ENCODE measurements at places on chromosomes 16 and 17. TPM values are rescaled to one million over a fixed set of nuclear protein-coding genes. Genes with fewer than 3 reads are reported as not detected.

KRTAP3-1 gene
- not detected for total RNA-seq

SYNGR3 gene
- 1.8 TPM for total RNA-seq

- no peak for DNase-seq
Observed at GRCh38 chr17:42522263-42522790, 13.7 kb upstream of the NAGLU start.

DNA sequence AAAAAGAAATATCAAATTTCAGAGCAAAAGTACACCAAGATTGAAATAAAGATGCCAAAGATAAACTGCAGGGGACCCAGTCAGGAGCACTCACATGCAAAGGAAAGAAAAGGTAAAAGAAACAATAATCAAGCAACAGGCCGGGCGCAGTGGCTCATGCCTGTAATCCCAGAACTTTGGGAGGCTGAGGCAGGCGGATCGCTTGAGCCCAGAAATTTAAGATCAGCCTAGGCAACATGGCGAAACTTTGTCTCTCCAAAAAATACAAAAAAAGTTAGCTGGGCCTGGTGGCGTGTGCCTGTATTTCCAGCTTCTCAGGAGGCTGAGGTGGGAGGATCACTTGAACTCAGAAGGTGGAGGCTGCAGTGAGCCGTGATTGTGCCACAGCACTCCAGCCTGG lies 107.6 kb upstream of the SMURF2 start:
- DNase-seq = no peak

- DNase-seq = no peak
Observed at GRCh38 chr17:77264617-77265230, 124.0 kb downstream of the SEC14L1 start.

DNA sequence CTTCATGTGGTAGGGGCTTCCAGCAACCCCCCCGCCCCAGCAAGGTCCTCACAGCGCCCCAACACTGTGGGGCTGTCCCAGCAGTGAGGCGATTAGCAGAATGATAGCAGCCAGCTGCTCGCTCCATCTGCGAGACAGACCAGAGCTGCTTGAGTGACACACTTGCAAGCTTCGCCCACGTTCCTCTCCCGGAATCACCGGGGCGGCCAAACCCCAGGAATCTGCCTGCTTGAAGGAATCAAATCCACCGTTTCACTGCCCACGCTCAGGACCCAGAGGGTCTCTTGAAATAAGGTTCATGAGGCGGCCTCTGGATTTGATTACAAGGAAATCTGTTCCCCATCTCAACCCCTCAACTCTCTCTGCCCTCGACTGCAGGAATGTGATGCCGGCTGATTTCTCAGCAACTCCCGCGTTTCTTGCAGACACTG lies 356.0 kb downstream of the C16orf95 start:
- DNase-seq = no peak

DNA sequence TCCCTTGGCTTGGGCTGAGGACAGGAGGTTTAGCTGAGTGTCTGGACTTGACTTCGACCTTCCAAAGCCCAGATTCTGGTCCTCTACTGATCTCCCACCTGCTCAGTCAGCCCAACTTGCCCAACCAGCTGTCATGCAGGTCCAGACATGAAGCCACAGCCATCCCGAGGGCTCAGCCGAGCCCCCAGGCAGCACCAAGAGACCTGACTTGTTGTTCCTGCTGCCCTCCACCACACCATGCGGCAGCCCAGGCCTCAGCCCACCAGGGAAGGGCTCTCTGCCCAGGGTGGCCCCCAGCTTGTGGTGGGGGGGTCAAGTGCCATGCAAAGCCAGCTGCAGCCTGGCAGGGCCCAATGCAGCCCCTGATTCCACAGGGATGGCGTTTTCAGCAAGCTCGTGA lies 17.2 kb upstream of the CACNG4 start:
- DNase-seq = no peak

DNA sequence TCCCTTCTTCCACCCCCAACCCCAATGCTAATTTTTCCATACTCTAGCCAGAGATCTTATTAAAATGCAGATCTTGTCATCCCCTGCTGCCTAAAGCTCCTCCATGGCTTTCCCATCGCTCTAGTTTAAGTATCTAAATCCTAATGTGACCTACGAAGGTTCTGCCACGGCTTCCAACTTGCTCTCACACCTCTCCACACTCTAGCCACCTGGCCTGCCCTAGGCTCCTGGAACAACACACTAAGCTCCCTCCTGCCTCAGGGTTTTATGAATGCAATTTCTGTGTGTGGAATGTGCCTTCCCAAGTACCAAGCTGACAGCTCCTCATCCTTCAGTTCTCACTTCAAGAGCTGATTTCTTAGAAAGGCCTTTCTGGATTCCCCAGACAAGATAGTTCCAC lies 16.6 kb downstream of the NXPH3 start:
- DNase-seq = no peak

- DNase-seq = peak; percentile 49
Observed at GRCh38 chr16:30096105-30096861, at the start of gene YPEL3. Gene YPEL3, minus strand, starts transcription at chr16:30096213. Its CDS starts 731 bp downstream, at chr16:30095482.

DNA sequence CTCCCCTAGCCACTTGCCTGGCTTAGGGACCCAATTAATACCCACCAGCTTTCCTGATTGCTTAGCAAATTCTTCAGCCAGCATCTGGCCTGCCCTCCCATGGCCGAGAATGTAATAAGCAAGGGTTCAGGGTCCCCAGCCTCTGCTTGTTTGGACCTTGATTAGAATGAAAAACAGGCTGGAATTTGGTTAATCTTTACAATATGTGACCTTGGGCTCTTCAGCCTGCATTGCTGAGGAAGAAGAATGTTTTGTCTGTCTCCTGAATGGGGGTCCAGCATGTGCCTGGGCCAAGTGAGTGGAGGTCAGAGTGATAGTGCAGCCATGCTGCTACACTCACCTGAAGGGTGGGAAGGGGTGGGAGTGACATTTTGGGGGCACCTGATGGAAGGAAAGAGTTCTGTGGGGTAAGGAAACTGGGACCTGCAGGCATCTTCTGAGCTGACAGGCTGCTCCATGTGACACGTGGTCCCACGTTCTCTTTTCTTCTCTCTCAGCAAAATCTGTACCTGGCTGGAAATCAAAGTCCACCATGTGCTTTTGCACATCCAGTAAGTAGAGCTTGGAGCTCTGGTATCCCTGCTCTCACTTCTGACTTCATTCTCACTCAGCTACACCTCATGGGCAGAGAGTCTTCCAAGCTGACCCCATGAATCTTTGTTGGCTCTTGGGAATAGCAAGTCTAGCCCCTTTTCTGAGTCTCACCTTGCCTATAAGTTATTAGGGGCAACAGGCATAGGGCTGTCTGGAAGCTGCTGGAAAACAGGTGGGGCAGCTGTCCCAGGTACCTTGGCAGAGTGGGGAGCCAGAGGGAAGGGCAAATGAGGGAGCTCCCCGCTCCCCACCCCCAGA lies 5.3 kb downstream of the TMEM106A start:
- no peak for DNase-seq
